ENCODE measurements at places on chromosomes 1 and 21. TPM values are rescaled to one million over a fixed set of nuclear protein-coding genes. Genes with fewer than 3 reads are reported as not detected.

Gene GSTM4
- 0.40 TPM for total RNA-seq

Gene PIGP
- total RNA-seq: 2.4 TPM

Gene OR2L2
- total RNA-seq: not detected

Gene RIMKLA
- under 0.01 TPM for total RNA-seq

Gene ITGB2
- total RNA-seq: 0.22 TPM

Gene TDRD10
- total RNA-seq: 5.0 TPM

Gene AUNIP
- 0.60 TPM for total RNA-seq

Gene ADAMTS4
- total RNA-seq: 7.1 TPM

Gene SAMD13
- 1.7 TPM for total RNA-seq

Gene SMIM1
- 0.87 TPM for total RNA-seq

Gene CELA3B
- total RNA-seq: not detected

Gene BMP8A
- 0.44 TPM for total RNA-seq

Gene NHLH1
- total RNA-seq: not detected

Gene RIMS3
- total RNA-seq: 0.20 TPM

Gene SLC16A4
- 0.20 TPM for total RNA-seq

Gene FCRL6
- not detected for total RNA-seq

Gene FAAH
- total RNA-seq: 1.6 TPM

Gene NOL9
- total RNA-seq: 12.9 TPM

Gene NBPF20
- 1.8 TPM for total RNA-seq

Gene SYT14
- total RNA-seq: under 0.01 TPM

Gene ANGPTL1
- 0.22 TPM for total RNA-seq

Gene OPRD1
- not detected for total RNA-seq

Gene RNU1-2
- under 0.01 TPM for total RNA-seq

Gene OR2G6
- total RNA-seq: not detected

Gene CNR2
- not detected for total RNA-seq

Gene NES
- total RNA-seq: 57.3 TPM

Gene ERICH3
- total RNA-seq: not detected

Gene PPM1J
- total RNA-seq: 0.65 TPM

All from lung microvascular endothelial cell (primary cell).